ENCODE measurements at places on chromosomes 2 and 18.

DNA sequence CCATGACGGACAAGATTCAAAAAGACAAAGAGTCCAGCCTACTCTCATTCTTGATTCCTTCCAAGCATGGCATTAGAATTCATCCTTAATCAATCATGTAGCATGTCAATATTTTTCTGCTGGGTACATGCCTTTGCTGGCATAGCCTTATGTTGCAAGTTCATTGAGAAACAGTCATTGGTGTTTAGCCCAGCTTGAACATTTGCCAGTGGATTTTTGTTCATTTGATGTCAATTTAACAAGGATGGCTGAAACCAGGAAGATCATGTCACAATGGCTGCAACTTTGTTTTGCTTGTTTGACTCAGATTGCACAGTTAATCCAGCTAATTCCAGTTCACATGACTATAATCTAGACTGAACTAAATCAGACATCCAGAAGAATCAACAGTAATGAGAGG is 1132.2 kb downstream of the LRP1B start:
- no peak for DNase-seq

DNA sequence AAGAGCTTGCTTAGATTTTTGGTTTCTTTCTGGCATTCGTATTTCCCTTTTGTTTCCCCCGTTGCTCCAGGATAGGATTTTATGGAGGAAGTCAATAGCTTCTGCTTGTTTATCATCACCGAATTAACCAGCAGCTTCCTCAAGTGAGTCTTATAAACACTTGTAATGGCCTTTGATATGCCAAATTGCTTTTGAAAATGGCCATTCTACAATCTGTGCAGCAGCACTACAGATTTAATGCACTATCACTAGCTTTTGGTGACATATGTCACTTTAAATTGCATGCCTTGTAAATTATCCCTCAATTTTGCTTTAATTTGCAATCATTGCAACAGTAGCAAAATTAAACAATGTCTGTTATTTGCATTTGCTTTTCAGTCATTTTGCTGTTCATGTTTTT is 774.7 kb downstream of the METTL4 start:
- no peak for DNase-seq

GRCh38 chr2:188819792-188820191 is 154.4 kb upstream of the COL3A1 start:
- DNase-seq = no peak

GRCh38 chr18:32372381-32373061 is 98.2 kb downstream of the GAREM1 start:
- DNase-seq = no peak

GRCh38 chr18:37689841-37690240 is 124.2 kb upstream of the CELF4 start:
- DNase-seq = no peak

DNA sequence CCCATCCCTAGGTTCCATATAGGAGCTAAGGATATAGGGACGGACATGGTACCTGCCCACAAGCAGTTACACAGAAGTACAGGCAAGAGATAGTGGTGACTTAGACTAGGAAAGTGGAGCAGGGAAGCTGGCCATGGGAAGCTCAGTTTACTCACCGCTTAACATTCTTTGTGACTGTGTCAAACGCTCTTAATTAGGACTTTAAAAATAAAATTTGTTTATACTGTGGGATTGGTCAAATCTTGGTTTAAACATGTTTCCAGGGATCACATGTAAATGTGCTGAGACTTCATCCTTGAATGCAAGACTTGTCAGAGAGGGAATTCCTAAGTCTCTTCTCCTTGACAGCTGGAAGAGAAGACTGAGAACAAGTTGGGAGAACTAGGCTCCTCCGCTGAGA is 107.3 kb downstream of the MTCL1 start:
- DNase-seq = no peak

- DNase-seq = no peak
Measured at GRCh38 chr18:8507361-8507760, 101.9 kb upstream of the RAB12 start.

DNA sequence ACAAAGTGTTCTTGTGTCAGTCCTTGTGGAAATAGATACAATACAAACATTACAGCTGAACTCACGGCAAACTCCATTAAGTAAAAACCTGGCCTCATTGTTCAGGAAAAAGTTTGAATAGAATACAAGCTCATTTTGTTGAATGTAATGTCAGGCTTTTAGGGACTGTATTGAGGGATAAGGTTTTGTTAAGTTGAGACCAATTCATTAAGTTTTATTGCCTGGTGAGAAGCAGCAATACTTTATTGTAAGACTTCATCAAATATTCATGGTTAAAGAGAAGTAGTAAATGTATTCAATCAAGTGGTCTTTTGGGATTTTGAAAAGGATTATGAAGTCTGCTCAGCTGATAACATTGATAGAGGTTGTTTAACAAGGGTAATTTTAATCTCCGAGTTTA is 35.4 kb upstream of the METAP1D start:
- no peak for DNase-seq

GRCh38 chr18:36316246-36316645 is 18.7 kb downstream of the FHOD3 start:
- no peak for DNase-seq

- DNase-seq = no peak
Measured at GRCh38 chr2:27833931-27834330, 56.3 kb downstream of the RBKS start.

- no peak for DNase-seq
Measured at GRCh38 chr18:62952807-62953206, 237.5 kb downstream of the PHLPP1 start.

DNA sequence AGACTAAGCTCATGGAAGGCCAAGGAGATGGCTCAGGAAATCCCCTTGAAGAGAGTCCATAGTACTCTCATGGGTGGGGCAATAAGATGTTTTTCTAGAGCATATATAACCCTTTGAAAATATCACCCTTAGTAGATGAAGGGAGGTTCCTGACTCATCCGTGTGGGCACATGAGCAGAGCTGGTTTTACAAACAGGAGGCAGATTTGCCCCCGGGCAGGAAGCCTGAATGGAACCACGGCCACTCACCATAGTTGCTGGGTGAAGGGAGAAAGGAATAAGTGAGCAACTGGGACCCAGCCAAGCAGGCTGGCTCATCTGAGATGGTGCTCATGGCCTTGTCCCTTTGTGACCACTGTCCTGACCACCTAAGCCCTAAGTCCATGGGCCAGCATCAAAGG is 29.0 kb upstream of the MAPRE3 start:
- DNase-seq = no peak

DNA sequence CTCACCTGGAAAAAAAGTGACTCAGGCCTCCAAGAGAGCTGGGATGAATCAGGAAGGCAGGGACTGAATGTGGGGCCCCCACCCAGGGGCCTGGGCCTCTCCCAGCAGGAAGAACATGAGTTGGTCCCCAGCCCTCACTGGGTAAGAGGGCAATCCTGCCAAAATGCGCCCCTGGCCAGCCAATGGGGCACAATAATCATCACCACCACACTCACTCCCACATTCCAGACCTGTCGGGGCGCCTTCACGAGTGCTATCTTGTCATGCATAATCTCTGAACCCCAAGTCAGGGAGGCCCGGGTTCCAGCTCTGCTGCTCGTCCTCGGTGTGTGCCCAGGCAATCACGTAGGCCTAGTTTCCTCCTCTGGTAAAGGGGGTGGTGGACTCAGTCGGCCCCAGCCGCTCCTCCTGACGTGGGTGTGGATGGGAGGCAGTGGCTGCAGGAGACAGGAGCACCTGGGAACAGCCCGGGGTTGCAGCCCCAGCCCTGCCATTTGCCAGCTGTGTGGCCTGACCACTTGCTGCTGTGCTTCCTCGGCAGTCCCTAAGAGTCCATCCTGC is 115.1 kb downstream of the CYP26B1 start:
- DNase-seq = no peak

DNA sequence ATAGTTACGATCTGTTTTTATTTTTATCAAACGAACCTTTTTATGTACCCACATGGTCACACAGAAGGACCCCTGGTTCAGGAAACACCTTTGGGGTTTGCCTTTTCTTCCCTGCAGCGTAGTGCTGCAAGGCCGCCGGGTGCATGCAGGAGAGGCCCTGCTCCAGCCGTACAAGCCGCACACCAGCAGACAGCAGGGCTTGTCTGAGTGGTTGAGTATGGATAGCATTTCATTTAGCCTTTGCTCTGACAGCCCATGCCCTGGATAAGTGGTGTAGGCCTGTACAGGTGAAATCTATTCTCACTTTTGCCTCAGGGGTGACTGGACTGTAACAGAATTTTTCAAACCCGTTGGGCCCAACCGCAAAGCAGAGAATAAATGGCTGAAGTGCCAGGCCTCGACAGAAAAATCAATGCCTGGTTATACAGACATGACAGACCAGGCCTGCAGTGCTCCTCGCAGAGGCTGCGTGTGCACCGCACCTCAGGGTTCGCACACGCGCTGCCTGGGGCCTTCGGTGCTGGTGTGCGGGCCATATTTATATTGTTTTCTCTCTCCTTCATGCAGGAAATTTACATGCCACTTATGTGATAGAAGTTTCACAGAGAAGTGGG is 279.1 kb downstream of the ZNF407 start:
- DNase-seq = no peak

GRCh38 chr18:80192653-80193385 is 54.5 kb downstream of the PARD6G start:
- DNase-seq = no peak

GRCh38 chr18:43012951-43013350 is 102.5 kb downstream of the RIT2 start:
- no peak for DNase-seq

GRCh38 chr2:28689771-28690170 is 61.9 kb upstream of the PPP1CB start:
- no peak for DNase-seq

DNA sequence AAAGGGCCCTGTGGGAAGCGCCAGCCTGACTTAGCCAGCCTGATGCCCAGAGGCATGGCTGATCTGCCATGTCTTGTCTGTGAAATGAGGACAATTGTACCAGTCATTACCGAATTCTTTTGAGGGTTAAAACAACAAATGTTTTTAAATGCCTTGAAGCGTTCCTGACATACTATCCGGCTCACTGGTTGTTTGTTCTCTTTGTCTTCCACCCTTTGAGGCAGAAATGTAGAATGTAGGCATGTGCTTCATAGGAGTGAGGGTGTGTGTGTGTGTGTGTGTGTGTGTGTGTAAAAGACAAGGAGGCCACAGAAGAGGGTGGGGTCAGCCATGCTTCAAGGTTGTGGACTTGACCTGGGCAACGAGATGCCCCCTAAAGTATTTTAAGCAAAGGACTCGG is 35.5 kb downstream of the TGFBRAP1 start:
- no peak for DNase-seq
